Suppressor macrophage (primary cell): ENCODE measurements at places on chromosomes 6 and 20.
A peak's percentile ranks its signal among the peaks of the same experiment; 100 is the strongest.

GRCh38 chr6:166672624-166673206 lies 45.7 kb upstream of the RPS6KA2 start:
- peak; percentile 46 for DNase-seq

GRCh38 chr6:18260448-18261106 lies 3.8 kb downstream of the DEK start:
- DNase-seq = peak; percentile 70

- no peak for DNase-seq
These were observed 46.2 kb upstream of the SDHAF4 start for GRCh38 chr6:70520575-70520974.

DNA sequence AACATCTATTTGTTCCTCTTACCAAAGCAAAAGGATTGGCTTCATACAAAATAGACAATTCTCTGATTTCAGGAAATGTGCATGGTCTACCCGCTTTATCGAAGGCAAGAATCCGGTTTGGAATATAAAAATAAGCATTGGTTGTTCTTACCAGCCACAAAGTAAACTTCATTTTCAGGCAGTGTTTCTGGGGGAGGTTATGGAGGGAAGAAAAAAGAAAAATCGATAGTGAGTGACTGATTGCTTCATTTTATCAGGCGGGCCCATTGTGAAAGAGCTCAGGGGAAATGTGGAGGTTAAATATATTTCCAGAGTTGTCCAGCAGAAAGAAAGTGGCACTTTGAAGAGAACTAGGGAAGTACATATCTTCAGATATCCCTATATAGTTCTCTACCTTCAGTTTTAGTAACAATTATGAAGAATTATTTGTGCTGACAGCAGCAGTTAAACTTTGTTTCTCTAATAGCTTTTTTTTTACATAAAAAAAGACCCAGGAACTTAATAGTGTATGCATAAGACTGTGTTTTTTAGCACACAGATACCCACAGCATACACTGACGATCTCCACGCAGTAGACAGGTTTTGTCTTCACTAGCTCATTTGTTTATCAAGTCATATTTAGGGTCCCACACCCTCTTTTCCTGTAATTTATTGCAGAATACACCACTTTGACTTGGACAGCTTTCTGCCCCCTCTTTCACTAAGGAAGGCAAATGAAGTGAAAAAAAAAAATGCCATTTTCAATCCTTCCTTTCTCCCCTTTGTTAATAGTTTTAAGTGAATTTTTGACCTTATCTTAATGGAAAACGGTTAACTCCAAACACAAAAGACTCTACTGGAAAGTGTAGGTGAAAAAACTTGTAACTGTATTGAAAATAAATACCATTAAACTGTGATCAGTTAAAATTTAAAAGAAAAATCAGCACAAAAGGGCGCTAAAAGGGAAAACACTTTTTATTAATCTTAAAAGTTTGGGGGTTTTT lies 2.9 kb downstream of the POU3F2 start:
- DNase-seq = no peak

- DNase-seq = no peak
These were observed 205.6 kb downstream of the DTNBP1 start for GRCh38 chr6:15457121-15457650.

- DNase-seq = no peak
These were observed 559 bp upstream of the EYA4 start for GRCh38 chr6:133240511-133241085.

DNA sequence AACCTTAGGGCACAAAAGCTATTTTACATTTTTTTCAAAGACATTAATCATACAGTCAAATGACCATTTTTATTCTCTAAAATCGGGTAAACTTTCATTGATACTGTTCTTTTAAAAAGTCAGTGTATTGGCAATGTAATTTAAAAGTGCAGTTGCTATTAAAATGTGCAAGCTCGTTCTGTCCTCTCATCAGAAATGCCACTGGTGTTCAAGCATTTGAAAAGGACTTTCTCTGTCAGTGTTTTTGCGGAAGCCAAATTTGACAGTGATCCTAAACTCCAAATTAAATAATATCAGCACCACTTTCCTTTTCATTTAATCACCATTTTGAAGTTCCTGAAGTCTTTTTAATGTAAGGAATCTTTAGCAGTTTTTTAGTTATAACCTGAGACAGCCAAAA lies 69.6 kb downstream of the AFG1L start:
- no peak for DNase-seq

- DNase-seq = peak; percentile 43
These were observed 8.3 kb downstream of the CD109 start for GRCh38 chr6:73704260-73704659.

- DNase-seq = peak; percentile 86
These were observed 110.4 kb upstream of the ARMC2 start for GRCh38 chr6:108737594-108738546.

GRCh38 chr6:70241031-70241430 lies 61.9 kb downstream of the COL9A1 start:
- no peak for DNase-seq
